Stimulated activated memory B cell treated with anti-CD40 and anti-IgM and Interleukin-4, amounts not matched to agents 10 μg/mL and 1 μg/mL and 100 μg/mL, for 72 hours (primary cell): ENCODE measurements at places on chromosomes 5 and 9.

- H3K27ac ChIP-seq, result peak overlapping the region; percentile 84
- H3K4me1 ChIP-seq, result peaks cover 32% of the 10 kb centered on the region
- no peaks in the 10 kb centered on the region for H3K27me3 ChIP-seq
- peak overlapping the region; percentile 87 for H3K4me3 ChIP-seq
- no peak for ATAC-seq
These were observed 1.2 kb downstream of the HOMER1 start for GRCh38 chr5:79512471-79513307.

- no peaks in the 10 kb centered on the region for H3K36me3 ChIP-seq
- peak; percentile 5 for ATAC-seq
- H3K27ac ChIP-seq, result no peak overlapping the region
- H3K4me1 ChIP-seq, result no peaks in the 10 kb centered on the region
These were observed 818 bp upstream of the OBP2A start for GRCh38 chr9:135544981-135545635.

GRCh38 chr9:37382161-37382981 lies 40.1 kb upstream of the GRHPR start:
- peaks cover 10% of the 10 kb centered on the region for H3K36me3 ChIP-seq
- H3K27ac ChIP-seq, result peak overlapping the region; percentile 87
- peaks cover 90% of the 10 kb centered on the region for H3K4me1 ChIP-seq
- no peaks in the 10 kb centered on the region for H3K27me3 ChIP-seq
- peak; percentile 61 for ATAC-seq
- peak overlapping the region; percentile 70 for H3K4me3 ChIP-seq

GRCh38 chr9:124869466-124869985 lies 7.6 kb downstream of the ARPC5L start:
- no peaks in the 10 kb centered on the region for H3K27me3 ChIP-seq
- peak overlapping the region; percentile 94 for H3K4me3 ChIP-seq
- peak; percentile 29 for ATAC-seq
- peaks cover 43% of the 10 kb centered on the region for H3K4me1 ChIP-seq
- peak overlapping the region; percentile 98 for H3K27ac ChIP-seq

DNA sequence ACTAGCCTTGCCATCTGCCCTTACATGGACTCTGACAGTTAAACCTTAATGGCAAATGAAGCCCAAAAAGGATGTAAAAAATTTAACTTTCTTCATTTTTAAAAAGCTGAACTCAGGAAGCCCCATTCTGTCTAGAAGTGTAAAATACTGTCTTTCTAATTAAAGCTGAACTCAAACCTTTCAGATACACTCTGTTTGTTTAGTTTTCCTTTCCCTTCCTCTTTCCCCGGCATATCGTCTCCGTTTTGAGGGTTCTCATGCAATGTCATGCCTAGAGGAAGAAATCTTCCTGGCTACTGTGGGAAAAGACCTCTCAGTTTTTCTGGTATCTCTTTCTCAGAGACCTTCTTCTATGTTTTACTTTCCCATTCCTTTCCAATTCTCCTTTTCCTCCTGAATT lies 841.5 kb downstream of the DTWD2 start:
- no peaks in the 10 kb centered on the region for H3K27me3 ChIP-seq
- H3K36me3 ChIP-seq, result no peaks in the 10 kb centered on the region
- H3K4me3 ChIP-seq, result no peak overlapping the region
- ATAC-seq, result no peak

DNA sequence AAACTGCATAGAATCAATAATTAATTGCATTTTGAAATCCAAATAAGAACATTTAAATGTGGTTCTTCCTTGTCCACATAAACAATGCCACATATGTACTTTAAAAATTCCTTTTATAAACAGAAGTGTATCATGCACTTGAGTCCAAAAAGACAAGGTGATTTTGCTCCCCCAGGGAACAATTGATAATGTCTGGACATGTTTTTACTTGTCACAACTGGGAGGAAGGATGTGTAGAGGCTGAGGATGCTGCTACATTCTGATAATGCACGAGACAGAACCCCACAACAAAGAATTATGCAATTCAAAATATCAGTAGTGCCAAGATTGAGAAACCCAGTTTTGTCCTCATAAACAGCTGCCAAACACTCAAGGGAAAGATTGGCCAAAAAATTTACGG lies 181.1 kb upstream of the ISL1 start:
- H3K27ac ChIP-seq, result no peak overlapping the region
- H3K4me3 ChIP-seq, result no peak overlapping the region
- no peaks in the 10 kb centered on the region for H3K36me3 ChIP-seq
- no peaks in the 10 kb centered on the region for H3K27me3 ChIP-seq
- no peaks in the 10 kb centered on the region for H3K4me1 ChIP-seq

- no peaks in the 10 kb centered on the region for H3K27me3 ChIP-seq
- no peak overlapping the region for H3K27ac ChIP-seq
These were observed 100.1 kb downstream of the FBXL7 start for GRCh38 chr5:15600035-15600434.

DNA sequence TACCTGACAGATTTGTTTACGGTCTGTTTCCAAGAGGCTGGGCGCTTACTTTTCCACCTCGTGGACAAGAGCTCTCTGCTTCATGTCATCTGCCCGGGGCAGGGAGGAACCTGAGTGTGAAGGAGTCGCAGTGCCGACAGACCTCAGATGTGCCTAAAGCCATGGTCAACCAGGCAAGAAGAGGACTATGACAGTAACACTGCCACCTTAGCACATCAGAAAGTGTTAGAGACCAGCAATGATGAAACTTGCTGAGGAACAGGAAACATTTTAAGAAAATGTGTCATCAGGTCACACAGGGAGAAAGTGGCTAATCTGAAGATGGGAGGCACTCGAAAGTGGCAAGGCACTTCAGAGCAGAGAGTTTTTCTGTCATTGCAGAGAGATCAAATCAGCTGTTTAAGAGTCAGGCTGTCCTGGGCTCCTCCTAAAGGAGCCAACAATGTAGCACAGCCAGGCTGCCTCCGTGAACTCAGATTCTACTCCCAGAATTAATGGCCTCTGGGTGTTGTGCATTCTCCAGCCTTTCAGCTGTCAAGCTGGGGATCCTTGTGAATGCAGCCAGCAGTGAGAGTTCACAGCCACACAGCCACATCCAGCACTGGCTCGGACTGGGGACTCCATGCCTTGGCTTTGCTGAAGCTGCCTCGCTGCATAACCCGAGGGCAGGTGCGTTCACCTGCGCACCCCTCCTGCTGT lies 94.6 kb downstream of the RAPGEF1 start:
- H3K27me3 ChIP-seq, result no peaks in the 10 kb centered on the region
- H3K36me3 ChIP-seq, result peaks cover 66% of the 10 kb centered on the region
- peaks cover 73% of the 10 kb centered on the region for H3K4me1 ChIP-seq
- ATAC-seq, result peak; percentile 60
- H3K27ac ChIP-seq, result peak overlapping the region; percentile 94
- no peak overlapping the region for H3K4me3 ChIP-seq

DNA sequence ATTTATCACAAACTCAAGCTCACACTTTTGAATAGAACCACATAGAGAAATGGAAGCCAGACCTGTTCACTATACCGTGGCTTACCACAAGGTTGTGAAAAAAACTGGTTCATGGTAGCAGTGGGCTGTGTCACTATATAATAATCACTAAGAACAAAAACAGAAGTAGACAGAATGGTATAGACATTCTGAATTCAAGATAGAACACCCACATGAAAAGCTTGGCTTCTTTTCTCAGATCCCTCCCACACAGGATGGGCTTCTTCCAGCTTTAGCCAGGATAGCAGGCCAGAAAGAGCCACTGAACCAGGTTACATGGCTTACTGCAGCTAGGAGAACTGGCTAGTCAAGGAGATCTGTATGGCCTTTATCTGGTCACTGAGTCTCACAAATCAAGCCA lies 6.1 kb upstream of the NRG2 start:
- ATAC-seq, result peak; percentile 50
- H3K27ac ChIP-seq, result no peak overlapping the region
- H3K27me3 ChIP-seq, result peaks cover 42% of the 10 kb centered on the region

GRCh38 chr9:131833906-131834305 lies 94.0 kb upstream of the RAPGEF1 start:
- no peaks in the 10 kb centered on the region for H3K36me3 ChIP-seq
- no peak for ATAC-seq
- H3K4me1 ChIP-seq, result peaks cover 9% of the 10 kb centered on the region
- H3K27ac ChIP-seq, result no peak overlapping the region

DNA sequence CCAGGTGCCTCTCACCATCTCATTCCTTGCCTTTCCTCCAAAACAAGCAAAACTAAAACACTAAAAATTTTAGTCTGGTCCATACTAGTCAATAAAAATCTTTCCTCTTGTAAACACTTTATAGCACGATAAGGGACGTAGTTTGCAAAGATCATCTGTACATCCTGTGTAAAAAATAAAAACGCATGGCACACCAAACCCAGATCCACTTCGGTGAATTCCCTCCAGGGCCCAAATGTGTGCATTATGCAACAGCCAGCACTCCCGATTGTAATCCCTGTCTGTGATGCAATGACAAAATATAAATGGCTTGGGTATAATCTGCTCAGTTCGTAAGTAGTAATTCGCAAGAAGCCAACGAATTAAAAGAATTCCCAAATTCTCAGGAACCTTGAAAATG lies 1.4 kb downstream of the FAM169A start:
- ATAC-seq, result no peak
- peaks cover 30% of the 10 kb centered on the region for H3K4me1 ChIP-seq
- peaks cover 13% of the 10 kb centered on the region for H3K27me3 ChIP-seq
- H3K4me3 ChIP-seq, result peak overlapping the region; percentile 85

- no peak for ATAC-seq
- peaks cover 34% of the 10 kb centered on the region for H3K27me3 ChIP-seq
- H3K27ac ChIP-seq, result no peak overlapping the region
These were observed 95.3 kb upstream of the GNA14 start for GRCh38 chr9:77743386-77743785.

GRCh38 chr5:119452373-119453039 lies at the start of gene HSD17B4:
HSD17B4 (plus strand) TSS chr5:119452497; CDS start chr5:119452576, 79 bp downstream.
- peak; percentile 98 for ATAC-seq
- H3K27ac ChIP-seq, result peak within 1 kb of the TSS; percentile 91
- peaks cover 14% of the 10 kb centered on the region for H3K36me3 ChIP-seq
- no peaks in the 10 kb centered on the region for H3K27me3 ChIP-seq
- H3K4me1 ChIP-seq, result peaks cover 50% of the 10 kb centered on the region

DNA sequence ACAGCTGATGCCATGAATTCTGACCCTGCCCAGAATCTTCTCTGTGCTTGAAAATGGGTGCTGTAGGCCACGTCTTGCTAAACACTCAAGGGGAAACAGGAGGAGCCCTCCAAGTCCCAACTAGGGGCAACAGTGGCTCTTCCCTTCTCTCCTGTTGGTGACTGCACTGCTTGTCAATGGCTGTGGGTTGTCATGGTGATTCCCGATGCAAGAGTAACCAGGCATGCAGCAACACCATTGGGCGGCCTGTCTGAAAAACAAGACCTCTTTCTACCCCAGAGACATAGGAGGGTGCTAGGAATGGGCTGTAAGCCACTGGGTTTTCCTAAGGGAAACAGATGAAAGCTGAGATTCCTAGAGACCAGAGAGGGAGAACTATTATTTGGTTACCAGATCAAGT lies 201.7 kb upstream of the PANK3 start:
- no peak overlapping the region for H3K4me3 ChIP-seq
- H3K4me1 ChIP-seq, result no peaks in the 10 kb centered on the region
- H3K27ac ChIP-seq, result no peak overlapping the region
- H3K36me3 ChIP-seq, result no peaks in the 10 kb centered on the region
- no peaks in the 10 kb centered on the region for H3K27me3 ChIP-seq
- ATAC-seq, result no peak

- no peak overlapping the region for H3K27ac ChIP-seq
- no peak for ATAC-seq
- no peak overlapping the region for H3K4me3 ChIP-seq
- H3K36me3 ChIP-seq, result no peaks in the 10 kb centered on the region
These were observed 228.2 kb downstream of the MAN2A1 start for GRCh38 chr5:109917966-109918365.

- H3K27ac ChIP-seq, result no peak overlapping the region
- no peaks in the 10 kb centered on the region for H3K4me1 ChIP-seq
- no peak overlapping the region for H3K4me3 ChIP-seq
- H3K27me3 ChIP-seq, result no peaks in the 10 kb centered on the region
- no peak for ATAC-seq
These were observed 165.0 kb downstream of the SMARCA2 start for GRCh38 chr9:2180154-2180553.
